Transverse colon (tissue), 4 donors: ENCODE measurements at places on chromosomes 11 and 22. TPM values are rescaled to one million over a fixed set of nuclear protein-coding genes. Genes with fewer than 3 reads are reported as not detected.

SOX10 gene
- total RNA-seq, result 1.2 TPM

WBP2NL gene
- total RNA-seq, result not detected

IL10RA gene
- 2.8 TPM for total RNA-seq

MMP10 gene
- not detected for total RNA-seq

TUB gene
- total RNA-seq, result 2.7 TPM

NRIP3 gene
- 0.82 TPM for total RNA-seq

KCNJ11 gene
- total RNA-seq, result 3.5 TPM

LRRC75B gene
- 17.9 TPM for total RNA-seq

DTX4 gene
- 95.3 TPM for total RNA-seq

PARVB gene
- 144 TPM for total RNA-seq

HOATZ gene
- total RNA-seq, result not detected
